ENCODE measurements at places on chromosomes 1 and 21. TPM values are rescaled to one million over a fixed set of nuclear protein-coding genes. Genes with fewer than 3 reads are reported as not detected.

GRCh38 chr21:14833241-14833640, 231.6 kb downstream of the NRIP1 start:
- H3K4me1 ChIP-seq = no peaks in the 10 kb centered on the region
- no peaks in the 10 kb centered on the region for H3K27me3 ChIP-seq
- DNase-seq = no peak
- H3K4me3 ChIP-seq = no peak overlapping the region
- H3K27ac ChIP-seq = no peak overlapping the region
- H3K36me3 ChIP-seq = no peaks in the 10 kb centered on the region

The LRRC47 gene
- 32.4 TPM for total RNA-seq

The ELAVL4 gene
- total RNA-seq = 2.2 TPM

DNA sequence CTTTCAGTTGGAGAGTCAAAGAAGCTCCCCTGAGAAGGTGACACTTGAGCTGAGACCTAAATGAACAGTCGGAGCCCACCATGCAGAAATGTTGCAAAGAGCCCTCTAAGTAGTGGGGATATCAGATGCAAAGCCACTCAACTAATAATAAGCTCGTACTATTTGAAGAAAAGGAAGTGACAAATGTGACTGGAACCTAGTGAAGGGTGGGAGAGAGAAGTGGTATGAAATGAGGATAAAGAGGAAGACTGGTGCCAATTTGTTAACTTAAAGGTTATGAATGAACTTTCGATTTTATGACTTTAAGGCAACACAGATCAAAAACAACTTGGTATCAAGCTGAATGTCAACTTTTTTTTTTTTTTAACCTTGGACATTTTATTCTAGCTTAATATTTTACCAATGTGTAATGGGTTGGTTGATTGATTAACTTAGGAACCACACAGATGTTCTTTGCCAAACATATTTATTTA, 14.7 kb downstream of the LYPLAL1 start:
- H3K27ac ChIP-seq = peak overlapping the region; percentile 53
- H3K4me1 ChIP-seq = peaks cover 40% of the 10 kb centered on the region
- no peaks in the 10 kb centered on the region for H3K36me3 ChIP-seq
- H3K4me3 ChIP-seq = no peak overlapping the region

GRCh38 chr1:27832762-27833161, 2.2 kb downstream of the PPP1R8 start:
- no peak overlapping the region for H3K4me3 ChIP-seq
- DNase-seq = no peak

DNA sequence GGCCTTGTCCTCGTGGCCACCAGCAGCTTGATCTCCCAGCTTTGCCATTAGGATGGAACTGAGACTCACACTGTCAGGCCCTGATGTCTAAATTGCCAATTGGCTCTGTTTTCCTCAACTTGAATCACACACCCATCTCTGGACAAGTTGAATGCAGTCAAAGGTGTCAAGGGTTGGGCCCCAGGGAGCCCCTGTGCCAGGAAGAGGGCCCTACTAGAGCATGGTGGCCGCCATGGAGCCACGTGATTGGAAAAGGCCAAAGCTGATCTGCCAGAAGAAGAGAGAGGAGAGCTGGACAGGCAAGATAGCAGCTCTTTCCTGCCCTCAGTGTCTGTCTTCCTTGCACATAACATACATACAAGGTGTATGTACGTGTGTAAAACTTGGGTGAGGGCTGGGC, 54.9 kb upstream of the NEK2 start:
- H3K4me1 ChIP-seq = peaks cover 4% of the 10 kb centered on the region
- no peak overlapping the region for H3K4me3 ChIP-seq
- no peak for DNase-seq
- no peaks in the 10 kb centered on the region for H3K36me3 ChIP-seq
- H3K27me3 ChIP-seq = no peaks in the 10 kb centered on the region
- no peak overlapping the region for H3K27ac ChIP-seq

Data from vagina (tissue), 2 donors.